Activated naive CD8-positive, alpha-beta T cell treated with anti-CD3 and anti-CD28 coated beads for 36 hours (primary cell): ENCODE measurements at places on chromosomes 4 and X.

DNA sequence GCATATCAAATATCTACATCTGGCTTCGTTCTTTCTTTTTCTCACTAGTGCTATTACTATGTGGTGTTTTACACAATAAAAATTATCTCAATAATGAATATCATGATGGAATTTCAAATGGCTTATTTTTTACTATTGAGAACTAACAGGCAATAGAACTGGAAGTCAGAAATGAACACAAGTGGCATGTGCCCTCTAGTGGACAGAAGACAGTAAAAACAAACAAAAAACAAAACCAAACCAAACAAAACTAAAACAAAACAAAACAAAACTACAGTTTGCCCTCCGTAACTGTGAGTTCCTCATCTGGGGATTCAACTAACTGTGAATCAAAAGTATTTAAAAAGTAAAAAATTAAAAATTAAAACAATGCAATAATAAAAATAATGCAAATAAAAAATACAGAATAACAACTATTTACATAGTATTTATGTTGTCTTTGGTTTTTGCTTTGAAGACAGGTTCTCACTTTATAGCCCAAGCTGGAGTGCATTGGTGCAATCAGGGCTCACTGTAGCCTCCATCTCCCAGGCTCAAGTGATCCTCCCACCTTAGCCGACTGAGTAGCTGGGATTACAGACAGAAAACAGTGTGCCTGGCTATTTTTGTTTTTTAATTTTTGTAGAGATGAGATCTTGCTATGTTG, 195.6 kb upstream of the TACR3 start:
- no peak for DNase-seq

DNA sequence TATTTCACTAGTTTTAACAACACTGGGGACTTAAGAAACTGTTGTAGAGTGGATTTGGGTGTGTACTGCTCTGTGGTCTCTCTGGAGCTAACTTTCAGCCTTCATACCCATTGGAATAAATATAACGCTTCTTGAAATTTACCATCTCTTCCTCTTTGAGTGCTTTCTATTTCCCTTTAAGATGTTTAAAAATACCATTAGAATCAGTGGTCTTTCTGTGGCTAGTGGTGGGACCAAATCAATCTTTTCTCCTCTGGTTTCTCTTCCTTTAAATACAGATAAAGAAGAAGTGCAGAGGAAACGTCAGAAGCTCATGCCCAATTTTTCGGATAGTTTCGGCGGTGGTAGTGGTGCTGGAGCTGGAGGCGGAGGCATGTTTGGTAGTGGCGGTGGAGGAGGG, 92.0 kb downstream of the NFKB1 start:
- no peak for DNase-seq

DNA sequence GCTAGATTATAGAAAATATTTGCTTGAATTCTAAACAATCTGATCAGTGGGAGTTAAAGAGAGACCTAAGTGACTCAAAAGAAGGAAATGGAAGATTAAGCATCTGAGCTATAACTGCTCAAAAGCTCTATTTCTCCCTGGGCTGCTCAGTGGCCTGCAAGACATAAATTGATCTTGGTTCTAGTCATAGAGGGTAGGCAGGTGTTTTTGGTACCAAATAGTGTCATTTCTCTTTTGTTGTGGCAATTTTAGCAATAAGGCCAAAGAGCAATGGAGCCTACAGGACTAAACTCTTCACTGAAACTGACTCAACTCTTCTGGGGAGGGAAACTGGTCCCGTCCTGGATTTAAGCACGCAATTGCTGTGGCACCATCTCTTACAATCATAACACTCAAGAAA, 33.9 kb upstream of the BMP2K start:
- no peak for DNase-seq

DNA sequence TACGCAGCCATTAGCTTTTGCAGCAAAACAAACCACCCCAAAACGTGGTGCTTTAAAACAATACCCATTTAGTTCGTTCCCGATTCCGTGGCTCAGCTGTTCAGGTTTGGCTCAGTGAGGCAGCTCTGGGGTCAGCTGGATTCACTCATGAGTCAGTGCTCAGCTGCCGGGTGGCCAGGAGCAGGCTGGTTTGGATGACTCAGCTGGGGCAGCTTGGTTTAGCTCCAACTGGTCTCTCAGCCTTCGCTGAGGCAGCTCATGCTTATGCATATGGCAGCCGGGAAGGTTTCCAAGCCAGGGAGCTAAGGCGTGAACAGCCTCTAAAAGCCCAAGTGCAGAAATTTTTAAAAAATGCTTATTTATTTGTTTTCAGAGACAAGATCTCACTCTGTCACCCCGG, 13.3 kb upstream of the CD99 start:
- DNase-seq, result no peak

- DNase-seq, result no peak
Measured at GRCh38 chr4:167032871-167033270, 201.4 kb downstream of the SPOCK3 start.

DNA sequence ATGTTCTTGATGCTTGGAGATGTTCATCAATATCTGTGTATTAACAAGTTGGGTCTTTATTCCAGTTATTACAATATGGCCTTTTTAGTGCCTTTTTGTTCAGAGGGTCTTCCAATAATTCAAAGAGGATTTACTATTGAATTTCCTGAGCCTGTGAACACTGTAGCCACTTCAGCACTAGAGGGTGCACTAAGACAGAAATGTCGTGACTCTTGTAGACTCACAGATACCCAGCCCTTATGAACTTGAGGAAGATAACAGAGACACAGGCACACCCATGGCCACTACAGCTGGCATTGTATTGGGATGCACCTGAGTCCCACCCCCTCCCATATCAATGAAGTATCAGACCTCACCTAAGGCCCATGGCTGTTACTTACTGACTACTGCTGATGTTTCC, 54.4 kb upstream of the ACTRT1 start:
- no peak for DNase-seq

- DNase-seq, result peak; percentile 47
Measured at GRCh38 chr4:76212851-76213414, 691 bp downstream of the SCARB2 start.

- DNase-seq, result no peak
Measured at GRCh38 chrX:97863261-97863660, 979.6 kb downstream of the RPA4 start.

- DNase-seq, result no peak
Measured at GRCh38 chr4:128285085-128285997, 2.3 kb downstream of the PGRMC2 start.

DNA sequence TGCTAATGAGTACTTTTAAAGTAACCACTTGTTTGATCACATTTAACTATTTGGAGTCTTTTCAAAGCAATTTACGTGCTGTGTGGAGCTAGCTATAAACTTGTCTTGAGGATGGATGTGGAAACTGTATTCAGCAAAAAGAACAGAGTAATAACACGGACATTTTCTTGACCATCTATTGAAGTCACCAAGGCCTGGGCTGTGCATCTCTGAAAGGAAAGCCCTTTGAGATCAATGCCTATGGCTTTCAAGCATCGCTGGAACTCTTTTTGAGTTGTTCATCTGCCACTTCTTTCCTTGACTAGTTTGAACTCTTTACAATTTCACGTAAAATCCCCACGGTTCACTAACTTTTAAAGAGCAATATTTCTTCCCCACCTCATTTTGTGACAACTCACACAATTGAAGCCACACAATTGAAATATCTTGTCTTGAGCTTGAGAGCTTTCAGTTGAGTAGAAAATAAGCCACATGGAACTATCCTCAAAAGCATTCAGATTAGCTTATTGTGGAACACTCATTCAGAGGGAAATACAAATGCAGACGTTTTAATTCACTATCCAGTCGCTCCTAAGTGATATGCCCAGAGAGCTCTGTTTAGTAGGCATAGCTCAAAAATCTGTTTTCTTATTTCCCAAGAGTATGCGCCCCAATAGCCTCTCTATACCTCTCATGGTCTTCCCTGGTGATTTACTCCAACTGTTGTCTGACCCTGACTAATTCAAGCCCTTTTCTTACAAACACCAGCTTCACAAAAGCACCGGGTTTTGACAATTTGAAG, 134.9 kb upstream of the SLITRK2 start:
- no peak for DNase-seq

DNA sequence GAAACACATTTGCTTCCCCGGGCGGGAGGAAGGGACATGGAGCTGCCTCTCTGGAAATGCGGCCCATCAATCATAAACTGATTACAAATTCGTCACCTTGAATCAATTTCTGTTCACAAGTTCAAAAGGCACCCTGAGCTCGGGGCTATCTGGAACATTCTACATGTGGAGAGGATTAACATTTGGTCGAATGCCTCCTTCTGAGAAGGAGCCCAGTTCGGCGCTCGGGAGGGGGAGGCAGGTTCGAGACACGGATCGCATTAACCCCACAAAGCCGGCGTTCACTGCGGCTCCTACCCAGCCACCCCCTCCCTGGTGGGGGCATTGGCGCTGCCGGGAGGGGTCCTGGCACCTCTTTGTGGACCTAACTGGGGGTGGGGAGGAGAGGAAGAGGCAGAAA, 108.0 kb downstream of the CPZ start:
- no peak for DNase-seq

DNA sequence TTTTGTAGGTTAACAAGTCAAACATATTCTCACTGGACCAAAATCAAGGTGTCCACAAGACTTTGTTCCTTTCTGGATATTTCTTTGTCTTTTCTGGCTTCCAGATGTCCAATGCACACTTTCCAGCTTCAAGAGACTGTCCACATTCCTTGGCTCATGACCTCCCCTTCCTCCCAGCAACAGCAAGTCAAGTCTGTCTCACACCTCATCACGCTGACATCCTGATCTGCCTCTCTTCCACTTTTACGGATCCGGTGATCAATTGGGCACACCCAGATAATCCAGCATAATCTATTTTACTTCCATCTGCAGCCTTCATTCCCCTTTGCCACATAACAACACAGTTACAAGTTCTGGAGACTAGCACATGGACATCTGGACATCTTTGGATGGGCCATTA, 9.6 kb downstream of the TIFA start:
- no peak for DNase-seq

DNA sequence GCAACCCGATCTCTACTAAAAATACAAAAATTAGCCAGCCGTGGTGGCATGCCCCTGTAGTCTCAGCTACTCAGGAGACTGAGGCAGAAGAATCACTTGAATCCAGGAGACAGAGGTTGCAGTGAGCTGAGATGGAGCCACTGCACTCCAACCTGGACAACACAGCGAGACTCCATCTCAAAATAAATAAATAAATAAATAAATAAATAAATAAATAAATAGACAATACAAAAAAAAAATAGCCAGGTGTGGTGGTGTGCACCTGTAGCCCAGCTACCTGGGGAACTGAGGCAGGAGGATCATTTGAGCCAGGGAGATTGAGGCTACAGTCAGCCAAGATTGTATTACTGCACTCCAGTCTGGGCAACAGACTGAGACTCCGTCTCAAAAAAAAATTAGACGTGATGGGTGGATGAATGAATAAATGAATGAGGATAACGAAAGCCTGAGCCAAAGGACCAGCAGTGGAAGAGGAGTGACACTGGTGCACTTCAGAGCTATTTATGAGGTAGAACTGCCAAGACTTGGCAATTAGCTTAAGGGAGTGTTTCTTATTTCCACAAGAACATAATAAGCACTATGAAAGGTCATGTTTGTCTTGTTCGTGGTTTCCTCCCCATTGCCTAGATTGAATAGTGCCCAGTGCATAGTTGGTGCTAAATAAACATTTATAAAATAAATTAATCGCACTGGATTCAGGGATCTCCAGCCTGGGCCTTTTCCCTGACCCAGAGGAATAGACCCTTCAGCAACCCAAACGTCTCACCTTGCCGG, 232.2 kb downstream of the IDS start:
- DNase-seq, result no peak

GRCh38 chr4:53205970-53206369, 159.9 kb downstream of the SCFD2 start:
- DNase-seq, result no peak

GRCh38 chrX:10414862-10415261, 205.5 kb downstream of the MID1 start:
- DNase-seq, result no peak

DNA sequence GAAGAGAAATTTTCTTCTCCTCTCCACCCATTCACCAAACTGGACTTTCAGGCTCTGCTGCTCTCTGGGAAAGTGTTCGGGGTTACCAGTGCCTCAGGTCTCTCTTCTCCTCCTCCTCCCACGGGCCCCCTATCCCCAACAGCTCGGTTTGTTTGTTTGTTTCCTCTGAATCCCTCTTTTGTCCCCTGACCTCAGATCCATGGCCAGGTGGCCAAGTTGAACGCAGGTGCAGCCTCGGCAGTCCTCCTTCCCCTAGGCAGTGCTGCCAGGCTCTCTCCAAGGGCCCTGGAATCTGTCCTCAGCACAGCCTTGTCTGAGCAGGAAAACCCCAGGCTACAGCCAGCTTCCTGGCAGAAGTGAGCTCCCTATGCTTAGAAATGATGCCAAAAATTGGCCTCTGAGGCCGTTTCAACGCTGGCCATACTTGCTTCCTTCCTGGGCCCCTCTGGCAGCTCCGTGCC, 60.0 kb downstream of the FHDC1 start:
- no peak for DNase-seq

- DNase-seq, result no peak
Measured at GRCh38 chrX:22686138-22686541, 313.6 kb upstream of the DDX53 start.

GRCh38 chrX:132153166-132153565, 25.3 kb upstream of the FRMD7 start:
- DNase-seq, result no peak

DNA sequence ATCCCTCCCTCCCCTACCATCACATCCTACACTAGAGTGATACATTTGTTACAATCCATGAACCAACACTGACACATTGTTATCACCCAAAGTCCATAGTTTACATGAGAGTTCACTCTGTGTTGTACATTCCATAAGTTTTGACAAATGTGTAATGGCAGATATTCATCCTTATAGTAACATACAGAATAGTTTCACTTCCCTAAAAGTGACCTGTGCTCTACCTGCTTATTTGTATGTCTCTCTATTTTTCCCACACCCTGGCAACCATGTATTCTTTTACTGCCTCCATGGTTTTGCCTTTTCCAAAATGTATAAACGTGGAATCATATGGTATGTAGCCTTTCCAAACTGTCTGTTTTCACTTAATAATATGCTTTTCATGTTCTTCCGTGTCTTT, 42.2 kb upstream of the HPGD start:
- no peak for DNase-seq

DNA sequence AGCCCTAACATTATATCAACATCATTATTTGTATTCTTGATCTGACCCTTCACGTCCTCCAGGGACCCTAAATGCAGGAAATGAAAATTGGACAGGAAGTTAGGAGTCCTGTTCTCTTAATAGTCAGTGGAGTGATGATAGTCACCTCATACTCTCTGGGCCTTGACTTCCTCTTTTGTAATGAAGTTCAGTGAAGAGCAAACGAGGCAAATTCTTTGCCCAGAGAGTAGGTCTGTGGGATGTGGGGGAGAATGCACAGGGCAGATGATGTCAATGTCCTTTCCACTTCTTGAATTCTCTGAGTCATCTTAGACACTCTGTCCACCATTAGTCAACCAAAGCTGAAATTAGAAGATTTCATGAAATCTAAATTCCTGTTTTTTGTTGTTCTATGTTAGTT, 17.1 kb upstream of the GPRIN3 start:
- DNase-seq, result no peak

GRCh38 chr4:153655928-153656327, 28.2 kb upstream of the TLR2 start:
- no peak for DNase-seq
